ENCODE measurements at places on chromosomes 1 and 21. TPM values are rescaled to one million over a fixed set of nuclear protein-coding genes. Genes with fewer than 3 reads are reported as not detected.

GRCh38 chr1:39224295-39224829 lies 19.9 kb downstream of the MACF1 start:
- no peak for DNase-seq

DNA sequence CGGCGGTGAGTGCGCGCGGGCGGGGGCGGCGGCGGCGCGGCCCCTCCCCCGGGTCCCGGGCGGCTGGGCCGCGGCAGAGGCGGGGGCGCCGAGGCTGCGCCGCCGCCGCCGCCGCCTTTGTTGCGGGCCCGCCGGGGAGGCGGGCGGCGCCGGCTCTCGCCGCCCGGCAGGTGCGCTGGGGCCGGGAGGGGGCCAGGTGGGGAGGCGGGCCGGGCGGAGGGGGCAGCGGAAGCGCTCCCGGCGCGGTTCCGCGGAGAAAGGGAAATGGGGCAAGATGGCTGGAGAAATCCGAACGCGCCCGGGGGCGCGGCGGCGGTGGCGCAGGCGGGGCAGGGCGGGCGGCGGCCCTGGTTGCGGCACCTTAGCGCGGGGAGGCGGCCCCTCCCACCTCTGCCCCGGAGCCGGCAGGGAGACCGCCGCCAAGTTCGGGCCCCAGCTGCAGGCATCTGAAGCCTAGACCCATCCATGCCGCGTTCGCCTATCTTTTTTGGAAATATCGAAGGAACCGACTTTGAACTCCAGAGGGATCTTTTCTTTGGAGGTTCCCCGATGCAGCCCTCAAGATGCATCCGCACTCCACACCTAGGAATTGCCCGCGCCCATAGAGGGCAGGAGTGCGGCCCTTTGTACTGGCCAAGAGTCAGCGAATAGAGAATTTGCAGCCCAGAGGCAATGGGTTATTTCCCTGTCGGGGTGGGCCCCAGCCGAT lies 479 bp downstream of the POGK start:
- peak; percentile 34 for DNase-seq

DNA sequence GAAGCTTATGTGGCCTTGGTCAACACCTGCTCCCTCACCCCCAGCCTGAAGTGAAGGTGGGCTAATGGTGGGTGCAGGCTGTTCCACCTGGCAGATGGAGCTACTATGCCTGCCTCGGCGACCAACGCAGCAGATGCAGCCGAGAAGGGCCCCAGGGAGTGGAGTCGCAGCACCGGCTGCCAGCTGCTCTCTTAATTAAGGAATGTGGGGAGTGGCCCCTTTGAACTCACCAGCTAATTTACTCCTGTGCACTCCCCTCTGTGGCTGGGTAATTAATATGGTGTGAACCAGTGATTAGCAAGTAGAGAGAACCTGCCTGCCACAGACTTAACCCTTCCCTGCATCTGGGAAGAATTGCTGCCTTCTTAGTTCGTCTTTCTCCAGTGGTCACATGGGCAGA lies 3.3 kb upstream of the SLAMF8 start:
- no peak for DNase-seq

- no peak for DNase-seq
Observed at GRCh38 chr1:6854166-6854565, 68.9 kb downstream of the CAMTA1 start.

GRCh38 chr1:152089014-152089674 lies at the start of gene TCHHL1:
TCHHL1 (minus strand) TSS chr1:152089064; CDS start chr1:152088143, 921 bp downstream.
- no peak for DNase-seq

GRCh38 chr1:87394982-87395381 lies 66.3 kb downstream of the LMO4 start:
- DNase-seq: no peak

DNA sequence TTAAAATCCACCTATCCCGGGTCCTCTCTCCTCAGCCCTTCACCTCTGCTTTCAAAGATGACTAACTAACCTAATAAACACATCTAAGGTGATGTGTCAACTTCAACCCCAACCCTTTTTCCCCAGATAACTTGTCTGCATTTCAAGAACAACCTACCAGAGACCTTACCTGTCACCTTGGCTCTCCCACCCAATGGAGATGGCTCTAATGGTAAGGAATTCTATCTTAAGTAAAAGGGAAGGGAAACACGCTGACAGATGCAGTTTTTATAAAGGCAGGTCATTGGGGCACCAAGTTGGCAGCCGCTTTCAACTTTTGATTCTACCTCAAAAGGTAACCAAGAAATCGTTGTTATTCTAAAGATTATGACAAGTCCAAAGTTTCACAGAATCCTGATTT lies 37.6 kb downstream of the MRPL39 start:
- DNase-seq: no peak

GRCh38 chr1:113783254-113784103 lies 24.2 kb upstream of the PHTF1 start:
- peak; percentile 91 for DNase-seq

DNA sequence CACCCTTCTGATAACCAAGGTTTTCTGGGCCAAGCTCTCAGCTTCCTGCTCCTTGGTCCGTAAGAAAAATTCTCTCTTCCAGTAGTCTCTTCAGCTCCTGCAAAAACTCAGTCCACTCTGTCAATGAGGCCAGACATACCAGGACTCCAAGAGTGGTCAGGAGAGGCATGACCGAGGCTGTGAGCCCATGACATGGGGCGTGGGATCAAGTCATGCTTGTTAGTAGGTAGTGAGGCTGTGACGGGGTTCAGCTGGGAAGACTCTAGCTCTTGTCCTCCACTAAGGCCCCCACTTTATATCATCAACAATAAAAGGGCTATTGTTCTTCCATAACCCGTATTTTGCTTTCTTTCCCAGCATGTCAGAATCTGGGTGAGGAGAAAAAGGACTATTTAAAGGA lies 10.1 kb upstream of the HCRTR1 start:
- DNase-seq: no peak

DNA sequence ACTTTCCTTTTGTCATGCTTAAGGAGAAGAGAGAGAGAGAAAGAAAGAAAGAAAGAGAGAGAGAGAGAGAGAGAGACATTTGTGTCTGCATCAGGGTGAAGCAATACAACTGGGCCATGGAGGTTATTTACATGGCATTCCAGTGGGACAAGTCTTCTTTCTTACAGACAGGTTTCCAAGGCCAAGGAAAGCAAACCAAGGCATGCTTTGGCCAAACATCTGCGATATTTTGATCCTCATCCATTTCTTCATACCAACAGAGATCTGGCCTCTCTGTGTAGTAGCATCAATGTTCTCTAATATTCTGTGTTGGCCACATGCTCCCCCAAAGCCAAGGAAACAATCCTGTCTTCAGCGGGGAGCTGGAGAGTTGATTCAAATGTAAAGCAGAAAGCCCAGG lies 292.1 kb downstream of the SETD4 start:
- DNase-seq: no peak

DNA sequence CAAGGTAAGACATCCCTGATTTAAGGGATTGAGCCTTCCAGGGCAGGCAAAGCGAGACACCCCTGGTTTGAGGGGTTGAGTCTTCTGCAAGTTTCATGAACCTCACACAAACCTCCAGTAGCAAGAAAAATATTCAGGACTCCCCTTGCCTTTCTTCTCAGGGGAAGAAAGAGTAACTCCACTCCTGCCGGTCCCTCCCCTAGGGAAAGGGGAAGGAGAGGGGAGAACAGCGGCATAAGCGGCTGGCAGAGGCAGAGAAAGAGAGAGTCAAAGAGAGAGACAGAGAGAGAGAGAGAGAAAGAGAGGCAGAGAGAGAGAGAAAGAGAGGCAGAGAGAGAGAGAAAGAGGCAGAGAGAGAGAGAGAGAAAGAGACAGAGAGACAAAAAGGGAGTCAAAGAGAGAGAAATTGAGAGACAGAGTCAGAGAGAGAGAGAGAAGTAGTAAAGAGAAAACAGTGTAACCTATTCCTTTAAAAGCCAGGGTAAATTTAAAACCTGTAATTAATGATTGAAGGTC lies 29.5 kb upstream of the CBR3 start:
- DNase-seq: no peak

DNA sequence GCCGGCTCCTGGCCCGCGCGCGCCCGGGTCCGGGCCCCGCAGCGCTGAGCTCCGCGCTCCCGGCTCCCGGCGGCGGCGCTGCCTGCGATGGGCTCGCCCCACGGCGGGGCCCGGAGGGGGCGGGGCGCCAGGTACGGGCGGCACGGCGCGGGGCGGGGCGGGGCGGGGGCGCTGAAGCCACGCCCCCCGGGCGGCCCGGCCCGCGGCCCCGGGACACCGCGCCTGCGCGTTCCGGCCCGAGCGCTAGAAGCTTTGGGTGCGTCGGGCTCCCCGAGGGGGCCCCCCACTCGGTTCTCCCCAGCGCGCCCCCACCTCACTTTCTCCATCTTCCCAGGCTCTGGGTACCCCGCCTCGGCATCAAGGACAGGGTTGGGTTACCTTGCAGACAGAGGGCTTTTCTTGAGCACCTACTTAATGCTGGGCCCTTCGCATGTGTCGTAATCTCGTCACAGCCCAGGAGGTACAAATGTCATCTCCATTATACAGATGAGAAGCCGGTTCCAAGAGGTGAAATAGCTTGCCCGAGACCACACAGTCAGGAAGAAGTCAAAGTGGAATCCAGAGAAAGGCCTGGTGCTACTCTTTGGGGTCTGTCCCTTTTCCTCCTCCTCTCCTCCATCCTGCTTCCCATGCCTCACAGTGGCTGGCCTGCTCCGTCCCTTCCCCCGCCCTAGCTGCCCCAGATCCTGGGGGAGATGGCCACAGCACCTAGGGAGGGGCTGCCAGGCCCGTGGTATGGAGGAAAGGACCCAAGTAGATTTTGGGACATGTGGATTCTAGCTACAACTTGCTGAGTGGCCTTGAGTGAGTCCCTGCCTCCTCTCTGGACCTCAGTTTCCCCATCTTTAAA lies 46.5 kb downstream of the RAP1GAP start:
- no peak for DNase-seq

DNA sequence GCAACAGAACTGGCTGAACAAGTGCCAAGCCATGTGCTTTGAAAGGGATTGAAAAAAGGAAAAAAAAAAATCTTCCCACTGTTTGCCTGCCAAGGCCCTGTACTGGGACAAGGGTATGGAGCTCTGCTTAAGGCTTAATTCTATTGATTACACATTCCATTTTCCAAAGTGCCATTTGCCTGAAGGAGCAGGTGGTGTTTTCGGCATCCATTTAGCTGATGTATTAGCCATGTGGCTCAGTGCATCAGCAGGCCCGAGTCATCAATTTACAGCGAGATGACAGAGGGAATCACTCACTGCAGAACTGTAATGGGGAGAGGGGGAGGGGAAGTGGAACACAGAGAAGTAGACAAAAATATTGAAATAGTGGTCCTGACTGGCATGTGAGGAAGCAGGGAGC lies 144.2 kb upstream of the BEND5 start:
- no peak for DNase-seq

GRCh38 chr1:27476237-27476636 lies 13.7 kb downstream of the WASF2 start:
- no peak for DNase-seq

The PRR9 gene
- polyA plus RNA-seq: not detected

The TRPM2 gene
- 23.6 TPM for polyA plus RNA-seq

The CR1L gene
- 0.49 TPM for polyA plus RNA-seq

The TINAGL1 gene
- not detected for polyA plus RNA-seq

The TSPEAR gene
- polyA plus RNA-seq: not detected

The NUP210L gene
- not detected for polyA plus RNA-seq

The SYT6 gene
- not detected for polyA plus RNA-seq

The LCE2C gene
- polyA plus RNA-seq: not detected

The DCDC2B gene
- not detected for polyA plus RNA-seq

The C1orf94 gene
- not detected for polyA plus RNA-seq

Measured in CD14-positive monocyte (primary cell).